Small intestine (tissue), 16 donors: ENCODE measurements at places on chromosomes 3 and 15.

- H3K27ac ChIP-seq = peak overlapping the region; percentile 78
- DNase-seq = no peak
- no peaks in the 10 kb centered on the region for H3K36me3 ChIP-seq
Measured at GRCh38 chr3:195208631-195209030, 62.3 kb downstream of the XXYLT1 start.

GRCh38 chr3:134991003-134991402 is 195.9 kb downstream of the EPHB1 start:
- H3K27me3 ChIP-seq = peaks cover under 1% of the 10 kb centered on the region
- no peak overlapping the region for H3K27ac ChIP-seq
- H3K4me3 ChIP-seq = no peak overlapping the region
- H3K4me1 ChIP-seq = no peaks in the 10 kb centered on the region

- no peaks in the 10 kb centered on the region for H3K36me3 ChIP-seq
- no peaks in the 10 kb centered on the region for H3K27me3 ChIP-seq
- no peak for DNase-seq
Measured at GRCh38 chr15:27234593-27234992, 263.6 kb downstream of the GABRG3 start.

DNA sequence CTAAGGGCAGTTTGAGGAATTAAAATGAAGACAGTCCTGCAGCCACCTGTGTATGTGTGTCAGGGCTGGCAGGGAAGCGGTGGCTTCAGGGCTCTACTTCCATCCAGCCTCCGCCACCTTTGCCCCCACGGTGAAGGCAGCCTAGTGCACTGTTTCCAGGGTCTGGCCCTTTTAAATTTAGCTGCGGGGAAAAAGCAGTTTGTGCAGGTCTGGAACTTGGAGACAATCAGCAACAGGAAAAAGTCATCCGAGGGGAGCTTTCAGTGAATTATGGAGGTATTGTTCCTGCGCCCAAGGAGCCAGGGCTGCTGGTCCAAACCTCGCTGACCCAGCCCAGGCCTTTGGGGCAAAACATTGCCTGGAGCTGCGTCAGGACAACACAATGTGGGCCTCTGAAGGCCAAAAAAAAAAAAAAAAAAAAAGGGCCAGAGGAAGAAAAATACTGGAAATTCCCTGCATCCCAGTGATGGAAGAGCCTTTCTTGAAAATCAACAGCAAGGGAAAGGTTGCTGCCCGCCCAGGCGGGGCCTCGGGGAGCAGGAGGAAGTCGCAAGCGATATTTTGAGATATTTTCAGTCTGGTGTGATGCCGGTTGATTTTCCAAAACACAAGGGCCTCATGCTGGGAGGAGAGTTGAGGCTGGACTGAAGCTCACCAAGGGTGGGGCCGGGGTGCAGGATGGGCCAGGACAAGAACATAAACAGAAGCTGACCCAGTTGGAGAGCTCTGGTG is 25.5 kb upstream of the FGD5 start:
- DNase-seq = no peak
- H3K27me3 ChIP-seq = no peaks in the 10 kb centered on the region
- H3K36me3 ChIP-seq = no peaks in the 10 kb centered on the region
- H3K27ac ChIP-seq = no peak overlapping the region
- no peak overlapping the region for H3K4me3 ChIP-seq
